ENCODE measurements at places on chromosomes 13 and 19.

DNA sequence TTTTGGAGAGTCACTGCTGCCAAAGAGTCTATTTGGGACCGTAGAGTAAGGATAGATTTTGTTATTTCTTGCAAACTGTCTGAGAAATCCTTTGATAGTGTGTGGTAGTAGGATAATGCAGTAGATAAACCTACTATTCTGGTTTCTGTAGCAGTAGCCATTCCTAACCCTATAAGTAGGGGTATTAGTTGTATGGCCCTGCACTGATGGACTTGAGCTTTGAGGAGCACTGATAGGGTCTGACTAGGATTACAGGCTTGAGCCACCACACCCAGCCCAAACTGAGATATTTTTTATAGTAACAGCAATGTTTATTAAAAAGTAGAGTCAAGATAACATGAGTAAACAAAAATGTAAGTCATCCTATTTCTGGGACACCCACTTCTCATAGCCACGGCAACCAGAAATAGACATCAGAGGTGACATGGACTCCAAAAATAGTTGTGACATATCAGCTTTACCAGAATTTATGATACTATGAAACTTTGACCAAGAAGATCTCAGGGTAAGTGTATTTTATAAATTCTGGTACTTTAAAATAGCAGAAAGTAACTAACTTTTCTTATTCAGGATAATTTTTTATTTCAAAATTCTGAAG is 479.1 kb downstream of the SUCLA2 start:
- DNase-seq, result no peak

DNA sequence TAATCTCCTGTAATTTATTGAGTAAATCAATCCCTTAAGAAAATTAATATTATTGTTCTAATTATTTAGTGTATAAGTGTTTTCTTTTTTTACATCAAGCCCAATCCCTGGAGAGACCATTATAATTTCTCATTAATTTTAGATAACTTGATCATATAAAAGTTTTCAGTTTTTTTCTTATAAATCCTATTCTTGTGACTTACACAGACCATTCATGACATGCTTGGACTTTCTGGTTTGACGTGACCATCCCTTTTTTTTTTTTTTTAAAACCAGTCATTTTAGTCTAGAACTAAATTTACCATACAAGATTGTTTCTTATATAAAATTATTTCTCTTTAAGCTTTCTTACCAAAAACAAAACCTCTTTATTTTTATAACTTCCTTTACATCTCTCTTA is 5.4 kb upstream of the MTRF1 start:
- DNase-seq, result no peak

DNA sequence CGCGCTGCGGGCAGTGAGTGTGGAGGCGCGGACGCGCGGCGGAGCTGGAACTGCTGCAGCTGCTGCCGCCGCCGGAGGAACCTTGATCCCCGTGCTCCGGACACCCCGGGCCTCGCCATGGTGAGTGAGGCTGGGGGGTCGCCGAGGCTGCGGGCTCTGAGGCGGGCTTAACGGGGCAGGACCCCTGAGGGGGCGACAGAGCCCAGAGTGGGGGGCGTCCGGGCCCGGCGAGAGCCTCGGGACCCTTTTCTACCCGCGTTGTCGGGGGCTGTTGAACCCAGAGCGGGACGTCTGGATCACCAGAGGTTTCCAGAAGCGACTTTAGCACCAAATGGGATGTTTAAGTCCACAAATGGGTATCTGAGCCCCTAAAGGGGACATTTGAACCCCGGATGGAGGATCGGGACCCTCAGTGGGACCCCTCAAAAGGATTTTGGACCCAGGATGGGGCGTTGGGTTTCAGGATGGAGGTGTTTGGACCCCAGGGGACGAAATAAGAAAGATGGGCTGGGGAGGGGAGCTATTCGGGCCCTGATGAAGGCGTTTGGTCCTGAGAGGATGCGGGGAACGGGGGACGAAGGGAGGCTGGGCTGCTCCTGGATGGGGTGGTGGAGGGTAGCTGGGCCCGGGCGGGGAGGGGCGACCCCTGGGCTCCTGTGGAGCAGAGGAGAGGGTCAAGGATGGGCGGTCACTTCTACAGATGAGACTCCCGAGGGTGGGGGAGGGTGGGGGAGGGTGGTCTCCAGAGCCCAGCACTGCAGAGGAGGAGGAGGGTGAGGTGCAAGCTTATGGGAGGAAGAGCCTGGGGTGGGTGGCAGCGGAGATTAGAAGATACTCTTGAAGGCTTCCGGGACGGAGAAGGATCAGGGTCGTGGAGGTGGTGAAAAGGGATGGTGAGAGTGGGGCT is at the start of gene CALM3:
TSS of gene CALM3 (plus strand) at position 13 of the 907 bp plus-strand sequence. CDS start at position 118, 105 bp downstream.
- DNase-seq, result no peak

GRCh38 chr19:6103217-6103644 is 7.1 kb downstream of the RFX2 start:
- DNase-seq, result no peak

- DNase-seq, result no peak
These were observed 186.6 kb downstream of the TM9SF2 start for GRCh38 chr13:99687723-99688397.

- no peak for DNase-seq
These were observed at the start of gene FCGBP for GRCh38 chr19:39934584-39935363. FCGBP (minus strand) TSS chr19:39934634.

GRCh38 chr13:41488124-41488523 is 30.8 kb downstream of the RGCC start:
- DNase-seq, result no peak

DNA sequence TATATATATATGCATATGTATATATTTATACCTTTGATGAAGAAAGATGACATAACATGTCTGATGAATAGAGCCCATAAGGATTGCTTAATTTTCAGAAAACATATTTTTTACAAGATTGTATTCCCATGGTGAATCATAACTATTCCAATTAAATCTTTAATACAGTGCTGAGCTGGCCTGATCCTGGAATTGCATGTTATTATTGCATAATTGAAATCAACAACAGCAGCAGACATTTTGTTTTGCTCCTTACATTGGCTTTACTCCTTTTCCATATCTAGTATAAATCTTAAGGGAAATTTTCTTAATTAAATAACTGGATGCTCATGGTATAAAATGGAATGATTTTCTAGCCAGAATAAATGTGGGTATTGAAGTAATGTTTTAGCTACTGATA is 22.0 kb downstream of the POSTN start:
- DNase-seq, result no peak

DNA sequence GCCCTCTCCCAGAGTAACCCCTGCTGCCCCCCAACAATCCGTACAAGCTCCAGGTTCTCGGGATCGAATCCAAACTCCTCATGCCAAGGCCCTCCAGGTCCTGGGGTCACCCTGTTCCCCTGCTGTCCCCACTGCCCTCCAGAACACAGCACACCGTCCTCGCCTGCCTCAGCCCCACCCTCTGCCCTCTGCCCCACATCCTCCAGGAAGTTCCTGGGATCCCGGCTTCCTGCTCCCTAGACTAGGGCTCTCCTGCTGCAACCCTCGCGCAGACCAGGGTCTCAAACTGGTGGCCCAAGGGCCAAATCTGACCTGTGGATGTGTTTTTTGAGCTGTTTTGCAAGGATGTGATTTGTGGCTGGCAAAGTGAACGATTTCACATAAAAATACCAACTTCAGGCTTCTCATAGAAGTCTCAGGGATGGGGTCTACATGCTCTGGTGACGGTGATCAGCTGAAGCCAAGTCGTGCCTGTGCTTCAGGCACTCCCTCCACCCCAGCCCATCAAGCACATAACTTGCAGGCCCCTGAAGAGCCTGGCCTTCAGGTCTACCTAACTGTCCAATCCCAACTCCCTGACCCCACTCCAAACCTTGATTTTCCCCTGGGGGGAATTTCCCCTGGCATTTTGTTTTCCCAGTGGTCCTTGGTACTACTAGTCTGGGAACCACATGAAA is 1.8 kb downstream of the RABAC1 start:
- no peak for DNase-seq

DNA sequence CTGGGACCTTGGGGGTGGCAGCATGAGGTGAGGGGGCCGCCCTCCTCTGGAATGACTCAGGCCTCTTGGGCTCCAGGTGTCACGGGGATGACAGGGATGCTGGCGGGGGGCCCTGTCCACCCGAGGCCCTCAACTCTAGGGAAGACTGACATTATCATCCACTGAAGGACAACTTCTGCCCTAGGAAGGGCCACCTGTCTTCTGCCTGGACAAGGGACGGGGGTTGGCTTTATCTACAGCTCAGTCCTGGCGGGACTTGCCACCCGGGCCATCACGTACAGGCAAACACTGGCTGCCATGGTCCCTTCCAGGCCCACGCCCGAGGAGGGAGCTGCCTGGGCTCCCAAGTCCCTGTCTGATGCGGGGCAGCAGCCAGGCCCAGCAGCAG is 130.7 kb downstream of the STK24 start:
- no peak for DNase-seq

- DNase-seq, result no peak
These were observed 224.3 kb upstream of the SOX21 start for GRCh38 chr13:94936633-94937032.

- DNase-seq, result no peak
These were observed 72.3 kb downstream of the NAA16 start for GRCh38 chr13:41383386-41383785.

GRCh38 chr13:37442996-37443395 is 155.6 kb downstream of the POSTN start:
- DNase-seq, result no peak

- DNase-seq, result no peak
These were observed 10.8 kb downstream of the RSPH6A start for GRCh38 chr19:45804140-45804958.

DNA sequence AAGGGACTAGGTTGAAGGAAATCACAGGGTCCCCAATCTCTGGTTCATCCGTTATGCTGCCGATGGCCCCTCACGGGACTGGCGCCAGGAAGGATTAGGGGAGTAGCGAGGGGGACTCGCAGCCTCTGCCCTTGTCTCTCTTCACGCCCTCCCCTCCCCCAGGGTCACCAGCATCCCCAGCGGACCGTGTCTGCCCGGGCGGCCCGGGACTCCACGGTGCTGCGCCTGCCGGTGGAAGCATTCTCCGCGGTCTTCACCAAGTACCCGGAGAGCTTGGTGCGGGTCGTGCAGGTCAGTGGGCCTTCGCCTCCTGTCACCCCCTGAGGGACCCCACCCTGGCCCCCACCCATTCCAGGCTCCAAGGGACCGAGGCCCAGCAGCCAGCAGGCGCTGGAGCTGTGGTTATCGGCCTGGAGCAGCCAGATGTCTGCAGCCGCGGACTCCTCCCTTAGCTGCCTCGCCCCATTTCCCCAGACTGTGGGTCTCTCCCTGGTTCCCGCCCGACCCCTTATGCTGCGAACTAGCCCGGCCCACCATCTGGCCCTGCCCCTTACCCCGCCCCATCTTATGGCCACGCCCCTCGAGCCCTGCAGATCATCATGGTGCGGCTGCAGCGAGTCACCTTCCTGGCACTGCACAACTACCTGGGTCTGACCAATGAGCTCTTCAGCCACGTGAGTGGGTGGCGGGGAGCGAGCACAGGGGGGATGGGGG is 5.4 kb downstream of the PNPLA6 start:
- no peak for DNase-seq

DNA sequence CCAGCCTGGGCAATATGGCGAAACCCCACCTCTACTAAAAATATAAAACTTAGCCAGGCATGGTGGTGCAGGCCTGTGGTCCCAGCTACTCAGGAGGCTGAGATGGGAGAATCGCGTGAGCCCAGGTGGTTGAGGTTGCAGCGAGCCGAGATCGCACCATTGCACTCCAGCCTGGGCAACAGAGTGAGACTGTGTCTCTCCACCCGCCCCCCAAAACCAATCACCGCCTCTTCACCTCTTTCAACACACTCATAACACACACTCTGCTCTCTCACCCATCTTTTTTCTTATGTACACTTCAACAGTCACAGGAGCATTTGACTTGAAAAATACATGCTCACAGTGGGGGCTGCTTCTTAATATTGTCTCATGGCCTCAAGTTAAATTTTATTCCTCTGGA is 76.8 kb downstream of the ESD start:
- no peak for DNase-seq

- no peak for DNase-seq
These were observed at the start of gene IGSF23 for GRCh38 chr19:44613295-44614178. IGSF23 (plus strand) TSS chr19:44613563; CDS start chr19:44613646, 83 bp downstream.

GRCh38 chr13:74569251-74569650 is 435.0 kb upstream of the KLF12 start:
- no peak for DNase-seq

GRCh38 chr13:38180126-38180525 is 169.5 kb upstream of the UFM1 start:
- DNase-seq, result no peak

DNA sequence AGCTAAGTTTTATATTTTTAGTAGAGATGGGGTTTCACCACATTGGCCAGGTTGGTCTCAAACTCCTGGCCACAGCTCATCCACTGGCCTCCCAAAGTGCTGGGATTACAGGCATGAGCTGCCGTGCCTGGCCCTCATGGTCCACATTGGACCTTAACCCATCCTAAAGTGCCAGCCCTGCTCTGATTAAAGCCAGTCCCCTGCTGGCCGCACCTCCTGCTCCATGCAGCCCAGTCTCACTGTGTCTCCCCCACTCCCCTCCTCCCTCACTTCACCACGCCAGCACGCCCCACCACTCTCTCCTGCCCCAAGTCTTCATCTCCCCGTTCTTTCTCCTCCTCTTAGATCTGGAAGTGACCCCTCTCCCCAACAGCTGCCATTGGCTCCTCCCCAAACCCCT is 16.7 kb upstream of the SDHAF1 start:
- DNase-seq, result no peak

- no peak for DNase-seq
These were observed 27.9 kb upstream of the PARP4 start for GRCh38 chr13:24540236-24541126.

- no peak for DNase-seq
These were observed 58.0 kb upstream of the CYSLTR2 start for GRCh38 chr13:48595431-48596429.

DNA sequence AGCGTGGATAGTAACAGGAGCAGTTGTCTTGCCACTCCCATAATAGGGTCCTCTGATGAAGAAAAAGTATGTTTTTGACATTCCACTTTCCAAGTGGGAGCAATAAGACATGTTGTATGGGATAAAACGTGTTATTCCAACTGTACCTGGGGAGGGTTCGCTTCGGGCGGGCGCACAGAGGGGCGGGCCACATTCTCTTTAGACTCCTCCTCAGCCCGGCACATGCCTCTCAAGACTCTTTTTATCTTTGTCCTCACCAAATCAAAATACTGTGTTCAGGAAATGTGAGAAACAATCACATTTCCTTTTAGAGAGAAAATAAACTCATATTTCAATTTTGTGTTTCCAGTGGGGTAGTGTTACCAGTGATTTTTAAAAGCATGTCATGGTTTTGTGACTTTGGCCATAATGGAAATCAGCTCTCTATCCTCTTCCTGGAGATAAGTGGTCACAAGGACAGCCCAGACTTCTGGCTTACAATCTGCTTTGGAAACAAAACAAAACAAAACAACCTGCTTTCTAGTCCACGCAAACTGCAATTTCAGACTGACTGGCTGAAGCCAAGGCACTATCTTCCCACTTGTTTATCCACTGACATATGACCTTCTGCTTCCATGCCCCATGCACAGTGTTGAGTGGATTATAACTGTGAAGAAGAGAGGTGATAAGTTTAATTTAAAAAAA is 276.1 kb downstream of the NALCN start:
- no peak for DNase-seq
